ENCODE measurements at places on chromosomes 3 and 15.
A peak's percentile ranks its signal among the peaks of the same experiment; 100 is the strongest.

DNA sequence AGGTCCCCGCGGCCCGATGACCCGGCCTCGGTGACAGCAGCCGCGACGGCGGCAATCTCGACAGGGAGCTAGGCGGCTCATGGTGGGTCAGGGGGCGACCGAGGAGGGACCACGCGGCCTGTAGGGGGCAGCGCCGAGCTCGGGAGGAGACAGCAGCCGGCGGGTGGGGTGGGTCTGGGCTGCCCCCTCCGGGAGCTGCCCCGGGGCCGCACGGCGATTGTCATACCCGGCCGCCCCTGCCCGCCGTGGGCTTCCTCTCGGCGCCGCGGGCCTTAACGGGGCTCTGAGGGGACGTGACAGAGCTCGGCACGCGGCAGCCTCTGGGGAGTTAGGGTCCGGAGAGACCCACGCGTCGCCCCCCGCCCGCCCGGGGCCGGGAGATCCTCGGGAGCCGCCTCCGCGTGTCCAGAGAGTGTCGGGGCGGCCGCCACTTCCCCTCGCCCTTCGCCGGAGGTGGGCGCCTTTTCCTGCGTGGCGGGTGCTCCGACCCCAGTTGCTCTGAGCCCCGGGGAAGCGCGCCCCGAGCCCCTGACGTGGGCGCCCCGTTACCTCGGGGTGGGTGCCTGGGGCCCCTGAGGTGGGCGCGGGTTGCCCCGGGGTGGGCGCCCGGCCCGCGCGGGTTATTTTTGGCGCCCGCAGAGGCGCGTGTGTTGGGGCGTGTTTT, 539 bp upstream of the PLCL2 start:
- peak; percentile 16 for DNase-seq

- peak; percentile 21 for DNase-seq
These were observed 27.9 kb upstream of the FAM174B start for GRCh38 chr15:92683511-92683834.

DNA sequence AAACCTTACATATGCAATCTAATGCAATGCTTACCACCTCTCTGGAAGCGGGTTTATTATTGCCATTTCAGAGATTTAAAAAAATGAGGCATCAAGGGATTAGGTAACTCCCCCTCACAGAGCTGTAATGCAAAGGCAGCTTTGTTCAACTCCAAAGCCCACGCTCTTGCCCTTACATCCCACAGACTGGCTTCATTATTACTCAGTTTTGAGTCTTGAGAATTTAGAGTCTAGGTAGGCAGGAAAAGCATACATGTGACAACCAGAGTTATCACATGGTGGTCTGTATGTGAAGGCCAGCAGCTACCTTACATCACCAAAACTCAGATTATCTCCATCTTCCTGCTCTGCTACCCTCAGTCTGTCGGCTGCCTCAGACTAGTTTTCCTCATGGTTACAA, 326.9 kb downstream of the UACA start:
- DNase-seq = no peak

GRCh38 chr15:28913171-28913765, 27.5 kb downstream of the APBA2 start:
- no peak for DNase-seq

DNA sequence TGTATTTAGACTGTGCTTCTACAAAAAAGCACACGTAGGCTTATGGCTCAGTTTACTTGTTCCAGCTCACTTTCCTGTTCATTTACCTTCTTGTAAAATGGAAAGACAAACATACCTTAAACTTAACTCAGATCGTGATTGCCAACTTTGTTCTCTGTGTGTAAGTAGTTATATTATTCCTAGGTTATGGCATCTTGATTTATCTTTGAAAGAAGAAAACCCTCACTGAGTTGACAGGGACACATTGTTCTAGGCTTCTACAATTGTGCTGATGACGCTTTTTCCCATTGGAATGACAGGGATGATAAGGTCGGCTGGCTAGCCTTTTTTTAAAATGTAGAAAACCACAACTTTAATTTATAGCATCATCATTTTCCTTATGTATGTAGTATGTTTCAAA, 140.7 kb downstream of the IGF1R start:
- no peak for DNase-seq

DNA sequence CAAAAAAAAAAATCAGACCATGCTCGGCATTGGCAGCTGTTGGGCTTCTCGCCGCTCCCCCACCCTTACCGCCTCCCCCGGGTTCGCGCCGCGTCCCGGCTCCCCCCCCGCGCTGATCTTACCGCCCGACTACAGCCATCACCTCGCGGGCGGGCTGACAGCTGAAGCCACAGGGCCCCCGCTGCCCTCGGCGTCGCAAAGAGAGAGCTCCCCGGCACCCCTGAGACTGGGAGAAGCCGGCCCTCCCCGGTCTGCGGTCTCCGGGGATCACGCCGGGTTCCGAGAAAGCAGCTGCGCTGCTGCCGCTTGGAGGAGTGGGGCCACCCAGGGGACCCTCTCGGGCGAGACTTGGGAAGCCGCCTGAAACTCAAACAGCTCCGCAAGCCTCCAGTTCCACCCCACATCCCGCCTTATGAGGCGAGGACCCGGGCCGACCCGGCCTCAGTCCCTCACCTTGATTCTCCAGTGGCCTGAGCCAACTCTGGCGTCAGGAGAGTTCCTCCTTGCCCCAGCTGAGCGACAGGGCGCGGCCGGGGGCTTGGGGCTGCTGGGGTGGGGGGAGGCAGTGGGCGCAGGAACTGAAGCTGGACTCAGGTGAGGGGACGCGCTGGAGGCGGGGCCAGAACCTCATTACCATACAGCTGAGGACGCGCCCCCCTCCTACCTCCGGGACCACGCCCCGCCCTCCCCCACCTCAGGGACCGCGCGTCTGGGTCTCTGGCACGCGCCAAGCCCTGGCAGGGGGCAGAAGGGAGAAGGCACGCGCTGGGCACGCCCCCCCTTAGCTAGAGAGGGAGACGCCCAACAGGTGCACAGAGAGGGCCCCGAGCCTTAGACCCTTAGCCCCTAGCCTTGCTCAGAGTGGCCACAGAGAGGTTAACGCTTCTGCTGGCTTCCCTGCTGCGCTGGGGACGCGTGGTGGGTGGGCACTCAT, 1.0 kb upstream of the DLL4 start:
- DNase-seq = peak; percentile 92

GRCh38 chr3:149448331-149448831, 26.1 kb upstream of the TM4SF4 start:
- no peak for DNase-seq

GRCh38 chr3:49199900-49200281, 28.5 kb downstream of the KLHDC8B start:
- DNase-seq = no peak

- no peak for DNase-seq
These were observed 1442.2 kb upstream of the ALCAM start for GRCh38 chr3:103924544-103924943.

DNA sequence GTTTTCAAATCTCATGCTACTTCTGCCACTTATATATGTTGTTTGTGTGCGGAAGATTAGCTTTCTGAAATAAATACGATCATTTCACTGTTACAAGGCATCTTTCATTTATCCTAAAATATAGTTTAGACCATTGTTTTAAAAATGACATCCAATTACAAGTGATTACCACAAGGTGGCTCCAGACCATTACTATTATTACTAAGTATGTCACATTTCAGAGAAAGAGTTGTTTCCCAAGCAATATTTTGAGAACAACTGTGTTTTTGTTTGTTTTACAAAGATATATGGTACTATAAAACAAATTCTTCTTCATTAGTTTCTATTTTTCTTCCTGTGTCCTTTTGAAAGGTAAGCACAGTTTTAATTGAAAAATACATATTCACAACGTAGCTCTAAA, 136.0 kb upstream of the RAP2B start:
- DNase-seq = peak; percentile 0

DNA sequence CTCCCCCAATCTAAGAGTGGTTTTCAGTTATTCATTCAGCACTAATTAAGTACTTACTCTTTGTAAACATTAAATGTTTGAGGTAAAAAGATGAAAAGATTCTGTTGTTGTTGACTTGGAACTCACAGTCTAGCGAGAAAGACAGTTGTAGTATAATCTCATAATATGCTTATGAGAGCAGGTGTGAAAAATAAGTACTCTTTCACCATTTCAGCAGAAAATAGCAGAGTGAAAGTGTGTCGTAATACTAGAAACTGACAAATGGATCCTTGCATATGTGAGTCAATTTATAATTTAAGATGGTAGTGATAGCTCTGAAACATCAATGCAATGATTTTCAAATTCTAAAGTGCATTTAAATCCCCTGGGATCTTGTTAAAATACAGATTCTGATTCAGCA, 618.8 kb upstream of the CCDC54 start:
- no peak for DNase-seq

- no peak for DNase-seq
These were observed 377.7 kb upstream of the AGTR1 start for GRCh38 chr3:148319960-148320359.

DNA sequence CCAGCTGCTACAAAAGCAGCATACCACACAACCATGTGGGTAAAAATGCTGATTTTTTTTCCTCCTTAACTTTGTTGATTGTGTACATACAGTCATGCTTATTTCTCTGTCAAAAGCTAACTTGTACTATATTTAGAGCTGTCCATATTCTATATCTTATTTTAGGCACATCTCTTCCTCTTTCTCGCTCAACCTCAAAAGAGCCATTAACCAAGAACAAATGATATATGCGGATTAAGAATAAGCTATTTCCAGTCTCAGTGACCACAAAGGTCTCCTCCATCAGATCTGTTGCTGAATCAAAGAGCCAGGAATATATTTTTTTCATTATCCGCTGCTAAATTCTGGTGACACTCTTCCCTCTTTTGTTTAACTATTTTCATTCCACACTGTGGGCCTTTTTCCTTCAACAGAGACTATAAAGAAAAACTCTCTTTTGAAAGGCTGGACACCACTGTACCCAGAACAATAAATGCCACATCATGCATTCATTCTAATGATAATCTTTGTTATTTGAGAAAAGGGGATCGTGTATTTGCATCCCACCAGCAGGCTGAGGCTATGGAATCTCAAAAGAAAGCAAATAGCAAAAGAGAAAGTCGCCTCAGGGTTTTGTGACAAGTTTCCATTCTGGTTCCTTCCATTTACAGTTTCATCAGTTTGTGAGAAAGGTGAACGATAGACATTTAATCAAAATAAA, 8.0 kb downstream of the TMEM212 start:
- DNase-seq = no peak

DNA sequence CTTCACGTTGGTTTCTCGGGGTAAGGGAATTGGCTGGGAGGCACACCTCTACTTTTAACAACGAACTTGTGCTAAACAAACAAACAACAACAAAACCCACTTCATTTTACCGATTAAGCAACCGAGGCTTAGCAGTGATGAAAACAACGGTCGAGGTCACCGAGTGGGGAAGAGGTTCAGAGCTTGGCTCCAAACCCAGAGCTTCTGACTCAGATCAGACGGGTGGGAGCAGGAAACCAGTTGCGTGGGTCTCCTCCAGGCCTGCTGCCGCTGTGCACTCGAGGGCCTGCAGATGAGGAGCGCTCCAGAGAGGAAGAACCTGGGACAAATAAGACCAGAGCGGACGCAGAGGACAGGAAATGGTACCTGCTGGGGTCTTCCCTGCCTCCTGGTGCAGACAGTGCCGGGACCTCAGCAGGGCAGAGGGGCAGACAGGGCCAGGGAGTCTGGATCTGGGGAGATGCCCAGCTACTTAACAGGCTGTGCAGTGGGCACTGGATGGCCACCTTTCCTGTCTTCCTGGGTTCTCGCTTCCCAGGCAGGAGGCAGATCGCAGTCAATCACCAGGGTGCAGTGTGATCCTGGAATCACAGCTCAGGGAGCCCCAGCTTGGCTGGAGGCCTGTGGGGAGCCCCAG, 99.0 kb upstream of the MEF2A start:
- DNase-seq = no peak

DNA sequence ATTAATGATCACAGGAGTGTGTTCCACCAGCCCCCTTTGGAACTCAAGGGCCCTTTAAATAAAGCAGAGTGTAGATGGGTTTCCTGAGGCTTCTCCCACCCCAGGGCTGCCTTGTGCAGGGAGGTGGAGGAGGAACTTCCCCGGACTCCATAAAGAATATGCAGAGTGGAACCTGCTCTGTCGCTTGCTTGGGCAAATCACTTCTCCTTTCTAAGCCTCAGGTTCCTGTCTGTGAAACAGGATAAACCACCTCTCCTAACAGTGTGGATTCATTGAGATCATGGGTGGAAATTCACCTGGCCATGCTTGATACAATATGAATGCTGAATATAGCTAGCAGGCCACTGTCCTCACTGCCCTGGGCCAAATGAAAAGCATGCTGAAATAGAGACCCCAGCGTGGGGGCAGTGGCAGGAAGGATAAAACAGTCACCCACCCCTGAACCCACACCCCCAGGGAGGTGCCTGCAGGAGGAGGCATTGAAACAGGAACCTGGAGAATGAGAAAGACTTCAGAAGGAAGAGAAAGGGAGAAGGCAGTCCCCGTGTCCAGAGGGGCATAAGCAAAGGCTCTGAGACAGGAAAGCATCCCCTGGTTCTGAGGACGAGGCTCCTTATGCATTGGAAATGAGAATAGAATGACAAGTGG, 41.1 kb upstream of the CHRNB4 start:
- DNase-seq = no peak

DNA sequence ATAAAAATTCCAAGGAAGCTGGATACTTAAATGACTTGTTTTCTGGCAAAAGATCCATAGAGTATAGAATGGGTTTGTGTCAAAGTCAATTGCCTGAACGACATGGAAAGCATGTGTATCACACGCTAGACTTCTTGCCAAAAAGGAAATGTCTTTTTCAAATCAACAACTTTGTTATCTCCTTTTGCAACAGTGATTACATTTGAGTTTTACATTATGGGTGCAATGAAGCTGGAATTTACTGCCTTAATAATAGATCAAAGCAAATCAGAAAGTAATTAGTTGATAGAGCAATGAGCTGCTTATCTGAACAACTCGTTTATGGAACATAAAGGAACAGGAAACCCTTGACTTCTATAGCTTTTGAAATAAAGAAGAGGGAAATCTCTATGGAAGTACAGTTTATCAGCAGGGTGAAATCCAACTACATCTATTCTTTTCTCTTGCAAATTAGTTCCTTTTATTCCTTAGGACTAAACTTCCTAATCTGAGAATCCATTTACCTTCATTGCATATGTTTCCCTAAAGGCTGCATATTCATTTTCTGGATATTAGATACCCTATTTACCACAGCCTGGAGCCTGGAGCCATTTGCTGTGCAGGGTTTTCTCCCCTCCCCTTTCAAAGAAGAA, 415.1 kb upstream of the NECTIN3 start:
- no peak for DNase-seq

GRCh38 chr15:98796685-98797357, 148.5 kb downstream of the IGF1R start:
- no peak for DNase-seq

- DNase-seq = no peak
These were observed 110.9 kb downstream of the EDEM1 start for GRCh38 chr3:5298453-5298852.
